OCI-LY7 (cell line): ENCODE measurements at places on chromosomes 1 and 21. TPM values are rescaled to one million over a fixed set of nuclear protein-coding genes. Genes with fewer than 3 reads are reported as not detected.

Gene MYBPH
- not detected in 2 replicates for total RNA-seq

Gene LORICRIN
- total RNA-seq: not detected in 2 replicates

GRCh38 chr1:46489638-46490405 lies at the start of gene DMBX1:
DMBX1 (plus strand) TSS chr1:46489836; CDS start chr1:46507011, 17,175 bp downstream.
- no peak for DNase-seq

DNA sequence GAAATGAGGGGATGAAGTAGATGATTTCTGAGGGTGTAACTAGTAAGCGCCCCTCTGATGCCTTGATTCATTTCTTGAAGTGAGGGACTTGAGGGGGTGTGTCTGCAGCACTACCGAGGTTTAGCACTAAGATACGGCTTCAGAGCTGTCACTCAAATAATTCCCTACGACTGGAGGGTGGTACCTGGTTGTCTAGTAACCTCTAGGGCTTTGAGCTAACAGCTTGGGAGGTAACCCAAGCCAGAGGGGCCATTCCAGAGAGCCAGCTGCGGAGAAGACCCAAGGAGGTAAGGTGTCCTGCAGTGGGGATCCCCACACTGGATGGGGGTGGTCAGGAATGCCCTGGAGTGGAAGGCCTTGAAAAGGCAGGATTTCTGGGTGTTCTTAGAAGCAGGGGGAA lies at the start of gene TTC24:
TSS of gene TTC24 (plus strand) at position 252 of the 400 bp plus-strand sequence. CDS start 1,642 bp downstream, outside the sequence.
- DNase-seq: no peak

GRCh38 chr1:66312271-66312990 lies 221.5 kb upstream of the SGIP1 start:
- no peak for DNase-seq

DNA sequence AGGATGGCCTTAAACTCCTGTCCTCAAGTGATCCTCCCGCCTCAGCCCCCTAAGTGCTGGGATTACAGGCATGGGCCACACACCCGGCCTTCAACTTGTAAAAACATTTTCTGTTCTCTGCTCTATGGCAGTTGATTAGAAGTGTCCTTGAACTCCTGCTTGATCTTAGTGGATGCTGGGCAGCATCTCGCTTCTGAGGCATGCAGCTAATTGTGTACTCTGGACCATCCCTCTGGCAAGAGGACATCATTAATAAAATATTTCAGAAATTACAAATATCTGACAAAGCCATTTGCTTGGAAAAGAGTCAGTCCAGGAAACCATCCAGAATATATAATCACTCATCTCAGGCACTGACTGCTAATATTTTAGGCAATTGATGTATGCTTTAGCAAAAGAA lies 8.1 kb downstream of the NGF start:
- DNase-seq: no peak
